Muscle of back (tissue), 13 donors: ENCODE measurements at places on chromosomes 5 and 9. TPM values are rescaled to one million over a fixed set of nuclear protein-coding genes. Genes with fewer than 3 reads are reported as not detected.

DNA sequence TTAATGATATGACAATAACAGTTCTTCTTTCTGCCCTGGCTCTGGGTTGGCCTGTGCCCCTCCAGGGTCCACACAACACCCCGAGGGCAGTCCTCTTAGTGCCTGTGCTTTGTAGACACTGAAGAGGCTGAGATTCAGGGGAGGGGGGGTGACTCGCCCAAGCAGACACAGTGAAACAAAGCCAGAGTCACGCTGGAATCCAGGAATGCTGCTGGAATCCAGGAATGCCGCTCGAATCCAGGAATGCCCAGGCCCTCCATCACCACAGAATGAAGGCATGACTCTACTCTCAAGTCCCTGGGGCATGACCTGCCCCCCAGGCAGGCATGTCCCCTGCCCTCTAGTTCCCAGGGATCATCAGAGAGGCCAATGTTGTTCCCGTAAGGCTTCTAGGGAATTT, 73.1 kb downstream of the LRSAM1 start:
- peak; percentile 81 for DNase-seq

DNA sequence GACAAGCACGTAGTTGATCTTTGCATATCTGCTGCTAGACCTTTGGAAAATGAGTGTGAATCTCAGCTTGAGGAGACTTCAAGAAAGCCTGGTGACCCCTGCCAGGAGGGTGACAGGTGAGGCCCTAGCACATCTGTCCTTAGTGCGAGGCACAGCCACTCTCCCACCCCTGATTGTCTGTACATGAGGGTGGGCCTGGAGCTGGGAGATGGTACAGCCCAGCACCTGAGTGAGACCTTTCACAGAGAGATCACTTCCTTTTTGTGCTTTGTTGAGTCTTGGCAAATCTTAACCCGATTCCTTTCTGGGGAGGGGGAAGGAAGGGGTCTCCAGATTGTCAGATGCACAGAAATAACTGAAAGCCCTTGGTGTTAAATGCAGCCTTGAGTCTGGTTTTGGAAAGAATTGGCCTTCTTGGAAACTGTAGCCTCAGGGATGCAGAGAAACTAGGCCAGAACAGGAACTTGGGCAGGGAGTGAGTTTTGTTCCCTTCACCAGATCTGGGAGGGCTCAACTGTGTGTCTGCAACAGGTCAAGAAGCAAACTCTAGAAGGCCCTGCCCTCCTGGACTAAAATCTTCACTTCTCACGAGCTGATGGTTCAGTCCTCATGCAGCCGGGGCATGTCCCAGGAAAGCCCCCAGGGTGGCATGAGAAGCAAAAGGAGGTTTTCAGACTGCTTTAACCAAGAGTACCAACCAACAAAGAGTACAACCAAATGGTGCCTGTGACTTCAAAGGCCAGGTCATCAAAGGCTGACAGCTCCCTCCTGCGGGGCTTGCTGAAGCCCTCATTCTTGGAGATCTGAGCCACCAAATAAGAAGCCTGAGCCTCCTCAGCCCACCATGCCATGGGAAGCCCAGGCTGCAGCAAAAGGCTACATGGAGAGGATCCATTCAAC, 20.8 kb upstream of the SEMA4D start:
- DNase-seq: no peak

DNA sequence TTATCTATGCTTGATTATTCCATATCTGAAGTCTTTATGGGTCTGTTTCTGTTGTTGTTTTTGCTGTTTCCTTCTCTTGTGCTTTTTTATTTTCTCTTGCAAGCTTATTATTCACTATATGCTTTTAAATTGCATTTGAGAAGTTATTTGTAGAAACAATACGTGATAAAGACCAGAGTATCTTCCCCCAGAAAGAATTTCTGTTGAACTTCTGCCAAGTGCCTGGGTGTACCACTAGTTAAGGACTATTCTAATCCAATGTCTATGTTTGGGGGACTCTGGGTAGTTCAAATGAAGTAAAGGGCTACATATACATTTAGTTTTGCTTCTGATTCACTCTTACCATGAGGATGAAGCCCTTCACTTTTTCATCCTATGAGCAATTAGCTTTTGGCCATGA, 54.3 kb downstream of the SLF1 start:
- DNase-seq: no peak

GRCh38 chr9:102950346-102950745, 44.8 kb upstream of the CYLC2 start:
- DNase-seq: no peak

DNA sequence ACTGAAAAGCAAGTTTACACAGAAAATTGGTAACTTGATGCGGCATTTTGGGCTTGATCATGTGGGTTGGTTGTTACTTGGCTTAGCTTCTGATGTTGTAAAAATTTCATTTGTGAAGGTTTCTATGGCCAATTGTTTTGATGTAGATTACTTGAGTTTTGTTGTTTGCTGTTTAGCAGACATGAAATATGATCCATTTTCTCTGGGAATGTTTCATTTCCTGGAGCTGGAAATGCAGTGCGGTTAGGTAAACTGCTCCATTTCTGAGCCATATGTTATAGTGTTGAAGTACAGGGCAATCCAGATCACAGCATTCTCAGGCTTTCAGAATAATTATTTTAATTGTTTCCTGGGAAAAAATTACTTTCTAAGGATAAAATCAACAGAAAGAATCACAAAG, 396.9 kb downstream of the ENC1 start:
- DNase-seq: no peak

- DNase-seq: no peak
Observed at GRCh38 chr9:79220251-79220650, 351.5 kb upstream of the TLE4 start.

GRCh38 chr5:138869763-138870500, 5.2 kb downstream of the LRRTM2 start:
- DNase-seq: no peak

DNA sequence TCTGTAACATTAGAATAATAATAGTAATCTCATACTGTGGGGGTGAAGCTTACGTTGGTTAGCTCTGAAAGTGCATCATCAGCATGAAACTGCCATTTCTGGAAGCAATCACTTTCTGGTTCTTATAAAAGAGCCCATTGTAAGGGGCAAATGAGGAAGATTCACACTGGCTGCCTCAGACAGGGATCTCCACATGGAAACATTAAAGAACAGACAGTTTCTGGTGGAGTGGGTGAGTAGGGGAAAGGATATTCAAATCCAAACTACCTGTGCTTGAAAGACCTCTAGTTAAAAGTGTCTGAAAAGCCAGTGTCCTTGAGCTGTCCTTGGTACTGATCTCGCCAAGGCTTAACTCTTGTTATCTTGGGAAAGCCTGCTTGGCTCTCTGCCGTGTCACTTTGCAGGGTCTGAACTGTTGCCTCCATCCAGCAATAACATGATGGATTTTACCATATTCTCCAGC, 19.1 kb upstream of the SLC31A2 start:
- DNase-seq: no peak

- no peak for DNase-seq
Observed at GRCh38 chr9:98367371-98367900, 112.0 kb upstream of the TBC1D2 start.

DNA sequence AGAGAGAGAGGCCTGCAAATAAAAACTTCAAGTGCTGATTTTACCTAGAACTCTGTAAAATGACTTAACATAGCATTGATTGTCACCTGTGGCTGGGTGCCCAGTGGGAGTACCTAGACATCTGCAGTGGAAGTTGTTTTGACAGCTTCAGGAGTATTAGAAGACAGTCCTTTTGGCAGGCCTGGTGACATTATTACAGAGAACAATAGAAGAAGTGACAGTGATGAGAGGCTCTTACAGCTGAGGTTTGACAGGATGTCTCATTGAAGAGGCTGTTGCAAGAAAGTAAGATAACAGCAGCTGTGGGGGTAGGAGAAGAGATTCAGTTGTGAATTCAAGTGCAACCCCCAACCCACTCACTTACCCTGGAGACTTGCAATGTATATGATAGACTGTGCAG, 27.9 kb upstream of the MUSK start:
- DNase-seq: no peak

DNA sequence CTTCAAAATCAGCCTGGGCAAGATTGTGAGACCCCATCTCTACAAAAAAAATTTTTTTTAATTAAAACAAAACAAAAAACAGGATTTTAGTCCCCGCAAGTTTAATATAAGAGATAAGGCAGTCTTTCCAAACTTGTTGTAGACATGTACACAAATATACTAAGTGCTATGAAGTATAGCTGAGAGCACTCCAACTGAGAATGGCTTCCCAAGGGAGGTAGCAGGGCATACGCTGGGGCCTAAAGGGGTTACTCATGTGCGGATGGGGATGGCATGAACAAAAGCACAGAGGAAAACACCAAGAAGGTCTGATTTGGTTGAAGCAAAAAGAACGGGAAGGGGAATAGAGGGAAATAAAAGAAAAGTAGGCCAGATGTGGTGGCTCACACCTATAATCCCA, 21.1 kb downstream of the SAR1B start:
- no peak for DNase-seq

- DNase-seq: no peak
Observed at GRCh38 chr9:28792716-28793115, 1219.4 kb upstream of the C9orf72 start.

DNA sequence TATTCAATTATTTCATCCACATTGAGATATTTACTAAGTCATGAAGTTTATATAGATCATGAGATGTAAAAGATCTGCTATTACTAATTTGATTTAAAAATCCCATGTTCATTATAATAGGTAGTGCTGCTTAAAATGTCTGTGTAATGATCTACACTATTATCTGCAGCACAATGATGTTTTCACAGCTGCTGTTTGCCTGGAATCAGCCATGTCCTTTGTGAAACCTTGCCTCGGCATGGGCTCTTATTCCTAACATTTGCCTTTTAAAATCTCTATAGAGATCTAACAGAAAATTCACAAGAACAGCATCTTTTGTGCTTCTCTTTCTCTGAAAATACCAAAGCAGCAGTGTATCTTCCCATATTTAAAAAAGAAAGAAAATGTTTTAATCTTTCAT, 444.6 kb downstream of the PTPRD start:
- DNase-seq: no peak

DNA sequence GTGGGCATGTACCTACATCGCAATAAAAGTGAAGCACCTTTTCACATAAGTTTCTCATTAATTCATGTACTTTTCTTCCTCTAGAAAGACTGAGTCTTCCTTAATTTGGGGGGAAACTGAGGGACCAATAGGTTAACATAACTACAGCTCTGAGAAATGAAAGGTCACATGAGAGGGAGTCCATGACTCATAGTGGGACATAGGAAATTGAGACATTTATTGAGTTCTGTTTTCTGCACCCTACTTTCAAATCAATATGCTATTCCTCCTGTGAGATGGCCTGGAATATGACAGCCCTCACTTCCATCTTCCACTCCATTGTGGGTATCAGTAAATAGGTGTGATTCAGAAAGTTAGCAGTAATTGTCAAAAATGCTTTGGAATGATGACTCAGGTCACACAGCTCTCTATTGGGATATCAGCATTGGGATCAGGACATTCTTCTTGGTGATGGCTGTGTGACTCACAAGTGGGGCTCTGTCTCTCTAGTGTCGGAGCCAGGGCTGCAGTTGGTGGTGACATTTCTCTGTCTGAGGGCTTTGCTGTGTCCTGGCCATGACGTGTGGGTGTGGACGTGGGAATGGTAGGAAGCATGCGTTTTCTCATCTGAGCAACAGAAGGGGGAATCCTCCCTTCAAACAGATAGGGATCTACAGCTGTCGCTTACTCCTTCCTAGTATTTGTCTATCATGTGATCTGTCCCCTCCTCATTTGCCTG, 125.0 kb downstream of the TRIO start:
- DNase-seq: peak; percentile 91

DNA sequence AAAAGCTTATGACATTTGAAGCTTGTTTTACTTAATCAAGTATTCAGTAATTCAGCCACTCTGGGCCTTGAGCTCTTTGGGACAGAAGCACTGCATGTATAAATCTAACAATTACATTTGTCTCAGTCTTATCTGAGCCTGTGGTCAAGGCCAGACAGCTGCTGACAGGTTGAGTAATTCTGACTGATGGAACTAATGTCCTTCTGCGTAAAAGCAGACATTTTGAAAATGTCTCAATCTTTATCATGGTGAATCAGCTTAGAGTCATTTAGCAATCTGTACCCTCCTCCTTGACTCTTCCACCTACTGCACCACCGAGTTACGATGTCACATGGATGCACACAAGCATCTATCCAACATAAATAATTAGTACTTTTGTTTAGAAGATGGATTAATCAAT, 400.0 kb downstream of the ARRDC3 start:
- DNase-seq: peak; percentile 77

DNA sequence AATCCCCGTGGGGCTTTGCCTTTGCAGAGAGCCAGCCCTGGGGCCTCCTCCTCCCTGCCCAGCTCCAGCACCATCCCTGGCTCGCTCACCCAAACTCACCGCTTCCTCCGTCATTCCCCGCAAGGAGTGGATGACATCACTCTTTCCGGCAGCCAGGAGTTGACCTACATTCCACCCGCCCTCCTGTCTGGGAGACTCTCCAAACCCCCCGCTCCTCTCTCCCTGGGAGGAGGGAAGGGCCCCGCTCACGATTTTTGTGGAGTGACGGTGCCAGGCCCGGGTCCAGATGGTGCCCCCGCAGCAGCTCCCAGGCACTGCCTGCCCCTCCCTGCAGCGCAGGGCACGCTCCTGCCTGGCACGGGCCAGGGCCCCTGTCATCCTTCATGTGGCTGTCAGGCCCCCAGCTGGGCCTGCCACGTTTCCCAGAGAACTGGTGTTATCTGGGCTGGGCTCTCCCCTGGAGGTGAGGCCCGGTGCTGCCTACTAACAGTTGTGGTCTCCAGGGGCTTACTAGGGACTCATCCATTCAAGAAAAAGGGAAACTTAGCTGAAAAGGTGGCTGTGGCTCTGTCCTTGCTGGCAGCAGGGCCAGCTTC, 52.3 kb downstream of the NTNG2 start:
- DNase-seq: peak; percentile 85

DNA sequence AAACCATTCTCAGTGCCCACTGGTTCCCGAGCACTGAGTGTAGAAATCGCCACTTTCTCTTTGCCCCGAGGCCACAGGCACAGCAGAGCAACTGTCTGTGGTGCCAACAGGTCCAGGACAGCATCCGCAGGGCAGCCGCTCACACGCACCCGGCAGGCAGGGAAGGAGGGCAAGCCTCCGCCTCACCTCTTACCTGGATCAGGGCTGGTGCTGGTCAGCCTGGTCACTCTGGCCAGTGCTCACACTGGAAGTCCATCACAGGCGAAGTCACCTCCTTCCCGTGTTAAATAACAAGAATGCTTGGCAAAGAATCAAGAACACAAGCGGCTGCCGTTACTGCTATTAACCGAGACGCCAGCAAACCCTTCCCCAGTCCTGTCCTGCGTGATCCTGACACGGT, 13.7 kb downstream of the DIPK1B start:
- DNase-seq: no peak

- no peak for DNase-seq
Observed at GRCh38 chr5:4255441-4255840, 659.8 kb downstream of the IRX1 start.

- DNase-seq: no peak
Observed at GRCh38 chr5:6572825-6573380, 59.9 kb downstream of the NSUN2 start.

GRCh38 chr9:38662763-38663593, 42.6 kb upstream of the ANKRD18A start:
- DNase-seq: no peak

The MUSK gene
- polyA plus RNA-seq: 8.5 TPM

The NTRK2 gene
- polyA plus RNA-seq: 36.4 TPM

The ACOT12 gene
- polyA plus RNA-seq: 0.20 TPM

The FOXE1 gene
- polyA plus RNA-seq: not detected

The LCN1 gene
- polyA plus RNA-seq: not detected

The CCL19 gene
- polyA plus RNA-seq: not detected

The GAS1 gene
- polyA plus RNA-seq: 67.5 TPM

The FCN2 gene
- polyA plus RNA-seq: not detected

The BAAT gene
- polyA plus RNA-seq: 0.55 TPM

The FAM120A gene
- polyA plus RNA-seq: 64.3 TPM

The SH2D3C gene
- polyA plus RNA-seq: 16.9 TPM

The BOD1 gene
- 74.5 TPM for polyA plus RNA-seq

The CHSY3 gene
- 6.8 TPM for polyA plus RNA-seq

The TLX3 gene
- polyA plus RNA-seq: not detected

The SOX30 gene
- 0.33 TPM for polyA plus RNA-seq

The ECSCR gene
- polyA plus RNA-seq: 31.5 TPM
